ENCODE measurements at places on chromosomes 1 and 21.

GRCh38 chr1:16625497-16626408 is 12.4 kb upstream of the NBPF1 start:
- no peak for DNase-seq

DNA sequence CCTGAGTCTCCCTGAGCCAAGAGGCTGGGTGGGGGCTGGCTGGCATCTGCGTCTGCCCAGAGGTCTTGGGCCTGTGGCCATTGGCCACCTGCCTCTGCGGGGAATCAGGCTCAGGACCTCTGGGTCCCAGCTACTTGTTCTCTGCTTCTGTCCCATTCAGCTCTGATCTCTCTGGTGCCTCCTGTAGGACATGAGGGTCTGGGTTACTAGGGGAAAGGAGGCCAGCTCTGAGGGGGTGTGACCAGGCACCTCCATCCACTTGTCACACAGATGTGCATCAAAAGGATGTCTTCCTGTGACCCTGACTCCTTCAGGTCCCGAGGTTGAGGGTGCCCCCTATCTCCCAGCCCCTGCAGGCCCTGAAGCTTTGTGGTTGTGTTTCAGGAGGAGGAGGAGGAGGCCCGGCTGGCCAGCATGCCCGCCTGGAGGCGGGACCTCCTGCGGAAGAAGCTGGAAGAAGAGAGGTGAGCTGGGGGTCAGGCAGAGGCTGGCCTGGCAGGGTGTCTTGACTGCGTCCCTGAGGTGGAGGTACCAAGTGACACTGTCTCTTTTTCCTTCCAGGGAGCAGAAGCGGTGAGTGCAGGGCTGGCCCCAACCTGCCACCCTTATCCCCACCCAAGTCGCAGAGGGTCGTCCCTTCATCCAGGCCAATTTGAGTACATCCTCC is 9.0 kb downstream of the TNFRSF25 start:
- no peak for DNase-seq

DNA sequence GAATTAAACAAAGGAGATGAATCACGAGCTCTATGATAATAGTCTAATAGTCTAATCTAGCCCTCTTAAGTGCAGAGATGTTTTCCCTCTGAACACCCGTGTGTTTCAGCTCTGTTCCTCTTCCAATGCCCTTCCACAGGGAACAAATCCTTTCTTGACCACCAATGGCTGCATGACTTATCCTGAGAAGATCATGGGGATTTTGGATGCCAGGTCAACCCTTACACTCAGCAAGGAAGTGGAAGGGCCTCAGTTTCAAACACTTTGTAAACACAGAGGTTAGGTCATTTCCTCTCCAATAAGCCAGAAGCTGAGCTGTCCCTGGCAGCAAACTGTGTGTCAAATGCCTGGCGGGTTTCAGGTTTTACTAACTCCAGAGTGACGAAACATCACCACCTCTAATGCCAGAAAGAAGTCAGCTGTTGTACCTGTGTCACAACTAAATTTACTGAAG is 200.0 kb downstream of the GABPA start:
- no peak for DNase-seq

DNA sequence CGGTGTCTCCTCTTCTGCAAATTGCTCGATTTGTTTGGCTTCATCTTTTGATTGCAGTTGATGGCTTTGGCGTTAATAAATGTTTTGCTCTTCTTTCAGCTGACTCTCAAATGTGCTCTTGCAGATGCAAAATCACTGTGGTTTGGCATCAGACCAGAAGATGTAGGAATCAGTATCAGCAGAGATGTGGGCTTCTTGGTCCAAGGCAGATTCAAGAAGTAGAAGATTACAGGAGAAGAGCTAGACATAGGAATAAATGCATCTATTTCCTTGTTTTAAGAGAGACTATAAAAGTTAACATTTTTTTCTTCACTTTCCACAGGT is 59.8 kb upstream of the BACH1 start:
- DNase-seq: no peak

DNA sequence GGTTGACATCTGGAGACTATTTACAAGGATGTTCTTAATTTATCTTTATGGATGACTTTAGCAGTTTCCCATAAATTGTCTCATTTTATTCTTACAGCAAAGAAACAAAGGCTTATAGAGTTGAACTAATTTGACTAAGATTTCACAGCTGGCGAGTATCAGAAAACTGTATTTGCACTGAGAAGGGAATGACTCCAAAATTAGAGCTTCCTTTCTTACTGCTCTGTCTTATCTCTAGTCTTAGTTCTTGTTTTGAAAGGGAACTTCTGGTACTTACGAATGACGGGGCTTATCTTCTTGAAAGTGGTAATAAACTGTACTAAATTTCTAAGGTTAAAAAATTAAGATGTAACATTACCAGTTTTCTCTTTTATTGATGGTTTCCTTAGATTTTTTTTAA is 13.6 kb downstream of the CNST start:
- no peak for DNase-seq

DNA sequence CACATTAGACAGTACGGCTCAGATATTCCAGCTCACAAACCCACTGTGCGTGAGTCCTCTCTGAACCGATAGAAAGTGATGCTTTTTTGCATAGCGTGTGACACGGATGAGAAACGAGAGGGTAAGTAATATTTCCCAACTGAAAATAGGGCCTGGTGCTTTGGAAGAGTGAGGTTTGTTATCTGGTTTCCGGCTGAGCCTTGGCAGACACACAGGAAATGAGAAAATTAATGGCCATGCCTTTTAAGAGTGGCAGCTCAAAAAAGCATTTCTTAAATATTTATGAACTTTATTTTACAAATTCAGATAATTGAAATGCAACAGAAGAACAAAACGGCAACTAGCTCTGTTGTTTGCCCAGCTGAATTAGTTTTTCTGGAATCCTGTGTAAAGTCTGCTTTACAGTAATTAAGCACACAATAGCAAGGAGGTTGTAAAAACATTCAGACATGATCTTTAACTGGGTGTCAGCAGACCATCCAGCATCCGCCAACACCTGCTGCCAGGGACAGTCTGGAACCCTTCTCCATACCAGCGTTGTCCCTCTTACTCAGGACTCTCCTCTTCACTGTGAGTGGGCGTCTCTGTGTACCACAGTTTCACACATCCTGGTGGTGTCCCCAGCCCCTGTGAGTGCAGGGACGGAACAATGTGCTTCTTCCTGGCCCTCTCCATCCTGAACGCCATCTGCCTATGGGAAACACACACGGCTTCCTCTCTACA is 155.4 kb downstream of the PGBD5 start:
- DNase-seq: no peak

GRCh38 chr1:28508435-28508754 is 2.6 kb downstream of the RCC1 start:
- no peak for DNase-seq

- DNase-seq: no peak
Observed at GRCh38 chr1:151352021-151352718, 5.1 kb upstream of the RFX5 start.

DNA sequence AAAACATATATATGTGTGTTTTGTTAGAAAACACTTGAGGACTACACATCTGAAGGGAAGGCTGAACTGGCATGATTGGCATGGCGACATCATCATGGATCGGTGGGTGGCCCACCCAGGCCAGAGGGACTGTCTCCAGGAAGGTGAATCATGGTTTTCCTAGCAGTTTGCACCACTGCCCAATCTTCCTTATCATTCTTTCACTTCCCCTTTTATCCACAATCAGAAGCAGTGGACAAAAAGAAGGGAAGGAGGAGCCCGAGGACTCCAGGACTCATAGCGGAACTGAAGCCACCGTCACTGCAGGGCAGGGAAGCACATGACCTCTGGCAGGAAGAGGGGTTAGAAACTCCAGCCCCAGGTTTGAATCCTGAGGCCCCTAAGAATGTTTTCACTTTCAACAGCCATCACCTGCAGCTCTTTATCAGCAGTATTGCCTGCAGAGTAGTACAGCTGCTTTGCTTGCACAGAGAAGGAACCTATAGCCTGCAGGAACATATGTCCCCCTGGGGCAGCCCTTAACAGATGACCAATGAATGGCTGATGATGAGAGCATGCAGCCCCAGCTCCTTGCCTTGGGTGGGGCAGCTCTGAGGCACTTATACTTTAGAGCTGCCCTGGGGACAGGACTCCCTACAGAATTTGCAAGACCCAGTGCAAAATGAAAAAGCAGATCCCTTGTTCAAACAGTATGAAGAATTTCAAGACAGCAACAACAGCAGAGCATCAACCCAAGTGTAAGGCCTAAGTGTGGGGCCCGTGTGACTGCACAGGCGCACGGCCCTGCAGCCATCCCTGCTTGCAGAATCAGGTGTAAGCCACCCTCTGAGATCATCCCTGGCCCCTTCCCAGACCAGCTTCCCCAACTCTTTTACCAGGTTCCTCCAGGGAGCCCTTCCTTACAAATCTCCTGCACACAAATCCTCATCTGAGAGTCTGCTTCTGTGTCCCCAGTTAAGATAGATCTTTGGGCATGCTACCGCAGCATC is 241.8 kb upstream of the IRF2BP2 start:
- DNase-seq: no peak

DNA sequence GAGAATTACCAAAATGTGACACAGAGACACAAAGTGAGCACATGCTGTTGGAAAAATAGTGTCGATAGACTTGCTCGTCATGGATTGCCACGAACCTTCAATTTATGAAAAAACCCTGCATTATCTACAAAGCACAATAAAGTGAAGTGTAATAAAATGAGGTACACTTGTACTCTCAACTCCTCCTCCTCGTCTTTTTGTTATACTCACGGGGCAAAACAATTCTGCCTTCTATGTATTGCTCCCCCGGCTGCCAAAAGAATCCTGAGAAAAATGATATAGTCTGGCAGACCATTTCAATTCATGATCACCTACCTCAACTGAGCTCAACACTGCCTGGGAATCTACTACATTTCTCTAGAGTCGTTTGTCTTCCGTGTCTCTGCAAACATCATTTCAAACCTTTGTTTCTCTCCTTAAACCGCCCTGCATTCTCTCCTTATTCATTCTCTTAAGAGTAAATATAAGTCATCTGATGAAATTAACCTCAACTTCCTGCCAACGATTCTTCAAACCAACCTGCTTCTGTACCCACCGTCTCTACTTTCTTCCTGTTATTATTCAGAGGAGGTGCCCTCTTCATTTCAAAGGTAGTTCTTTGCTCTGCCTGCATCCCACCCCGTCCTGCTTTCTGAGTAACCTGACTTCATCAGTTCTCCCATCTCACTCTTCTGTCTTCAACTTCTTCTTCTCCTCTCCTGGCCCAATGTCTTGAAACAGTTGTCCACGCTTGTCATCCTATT is 12.9 kb upstream of the IL19 start:
- DNase-seq: no peak

DNA sequence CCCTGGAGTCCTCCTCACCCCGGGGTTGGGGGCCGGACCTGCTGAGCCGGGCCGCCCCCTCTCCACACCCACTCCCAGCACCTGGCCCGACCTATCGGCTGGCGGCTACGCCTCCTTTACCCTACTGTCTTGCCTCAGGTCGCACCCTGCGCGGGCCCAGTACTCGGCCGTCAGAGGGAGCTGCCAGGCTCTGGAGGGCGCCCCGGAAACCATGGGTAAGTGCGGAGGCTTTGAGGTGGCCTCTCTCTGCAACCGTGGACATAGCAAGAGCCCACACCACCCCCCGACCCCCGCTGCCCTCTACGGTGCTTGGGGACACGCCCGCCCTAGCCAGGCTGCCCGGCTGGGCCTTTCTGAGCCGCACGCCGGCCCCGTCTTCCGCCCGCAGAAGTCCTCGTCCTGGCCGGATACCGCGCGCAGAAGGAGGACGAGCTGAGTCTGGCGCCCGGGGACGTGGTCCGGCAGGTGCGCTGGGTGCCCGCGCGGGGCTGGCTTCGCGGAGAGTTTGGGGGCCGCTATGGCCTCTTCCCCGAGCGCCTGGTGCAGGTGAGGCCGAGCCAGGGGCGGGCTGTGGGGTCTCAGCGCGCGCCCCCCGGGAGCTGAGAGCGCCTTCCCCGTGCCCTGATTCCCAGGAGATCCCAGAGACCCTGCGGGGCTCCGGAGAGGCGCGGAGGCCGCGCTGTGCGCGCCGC is at the start of gene SH3D21:
TSS of gene SH3D21 (plus strand) at position 159 of the 692 bp plus-strand sequence. CDS start at position 212, 53 bp downstream.
- DNase-seq: peak; percentile 73

- DNase-seq: no peak
Observed at GRCh38 chr1:6392809-6393399, 663 bp downstream of the ACOT7 start.

GRCh38 chr1:40635763-40636500 is 29.6 kb downstream of the RIMS3 start:
- no peak for DNase-seq

DNA sequence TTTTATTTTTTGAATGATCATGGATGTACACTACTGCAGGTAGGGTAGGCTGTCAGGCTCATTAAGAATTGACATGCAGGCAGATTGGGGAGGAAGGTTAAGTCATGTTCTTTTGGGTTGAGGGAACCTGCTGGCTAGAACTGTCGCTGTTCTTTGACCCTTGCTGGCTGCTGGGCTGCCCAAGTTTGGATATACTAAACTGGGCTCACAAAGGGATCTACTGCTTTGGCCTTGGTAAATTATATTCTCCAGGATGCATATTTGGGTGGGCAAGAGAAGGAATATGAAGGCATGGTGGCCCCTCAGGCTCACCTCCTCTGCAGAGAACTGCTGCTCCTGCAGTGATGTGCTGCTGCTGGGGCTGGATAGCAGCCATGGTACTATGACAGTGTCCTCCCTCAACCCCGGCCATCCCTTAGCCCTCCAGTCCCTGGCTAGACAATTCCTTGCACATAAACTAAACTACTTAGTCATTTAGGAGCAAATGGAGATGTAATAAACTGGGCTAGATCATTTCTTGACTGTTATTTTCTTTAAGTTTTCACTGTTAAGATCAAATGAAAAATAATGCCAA is 6.1 kb downstream of the ATP1A1 start:
- DNase-seq: no peak

Measured in NCI-H2107 (cell line).